ENCODE measurements at places on chromosomes 13 and 19.

- no peak for DNase-seq
Observed at GRCh38 chr19:51157265-51157664, 15.2 kb downstream of the SIGLEC7 start.

- DNase-seq = no peak
Observed at GRCh38 chr13:30877335-30877734, 28.7 kb upstream of the MEDAG start.

- DNase-seq = no peak
Observed at GRCh38 chr19:41299755-41300089, 10.2 kb upstream of the CCDC97 start.

DNA sequence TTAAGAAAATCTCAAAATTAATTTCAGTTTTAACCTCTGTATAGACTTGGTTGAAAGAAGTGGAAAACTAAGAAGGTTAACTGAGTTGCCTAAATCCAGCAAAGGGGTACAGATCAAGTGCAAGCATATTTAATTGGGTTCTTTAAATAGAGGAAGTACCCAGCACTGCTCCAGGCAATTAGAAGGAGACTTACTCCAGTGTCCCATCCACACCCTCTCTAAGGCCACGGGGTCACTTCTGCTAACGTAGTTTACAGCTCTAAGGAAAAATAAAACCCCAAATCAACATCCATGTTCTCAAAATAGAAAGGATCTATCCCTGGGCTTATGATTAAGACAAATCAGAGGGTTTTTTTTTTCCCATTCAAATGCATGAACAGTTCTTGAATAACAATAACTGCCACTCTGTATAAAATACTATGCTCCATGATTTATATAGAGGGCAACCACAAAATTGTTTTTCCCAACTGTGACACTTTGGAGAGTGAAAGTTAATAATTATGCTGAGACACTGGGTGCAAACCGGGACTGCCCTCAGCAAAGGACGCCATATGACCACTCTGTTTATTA is 4.6 kb downstream of the FRY start:
- no peak for DNase-seq

DNA sequence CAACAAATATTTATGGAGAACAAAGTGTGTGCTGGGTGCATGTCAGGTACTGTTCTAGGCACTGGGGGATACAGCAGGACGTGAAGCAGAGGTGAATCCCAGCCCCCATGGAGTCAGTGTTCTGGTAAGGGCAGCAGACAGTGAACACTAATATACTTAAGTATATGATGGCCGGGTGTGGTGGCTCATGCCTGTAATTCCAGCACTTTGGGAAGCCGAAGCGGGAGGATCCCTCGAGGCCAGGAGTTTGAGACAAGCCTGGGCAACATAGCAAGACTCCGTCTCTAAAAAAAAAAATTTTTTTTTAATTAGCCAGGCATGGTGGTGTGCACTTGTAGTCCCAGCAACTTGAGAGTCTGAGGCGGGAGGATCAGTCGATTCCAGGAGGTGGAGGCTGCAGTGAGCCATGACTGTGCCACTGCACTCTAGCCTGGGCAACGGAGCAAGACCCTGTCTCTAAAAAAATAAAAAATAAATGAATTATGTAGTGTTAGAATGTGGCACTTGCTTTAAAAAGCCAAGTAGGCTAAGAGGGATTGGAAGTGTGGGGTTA is 22.6 kb downstream of the CHST8 start:
- no peak for DNase-seq

- DNase-seq = no peak
Observed at GRCh38 chr13:111051041-111051725, 63.9 kb upstream of the ARHGEF7 start.

DNA sequence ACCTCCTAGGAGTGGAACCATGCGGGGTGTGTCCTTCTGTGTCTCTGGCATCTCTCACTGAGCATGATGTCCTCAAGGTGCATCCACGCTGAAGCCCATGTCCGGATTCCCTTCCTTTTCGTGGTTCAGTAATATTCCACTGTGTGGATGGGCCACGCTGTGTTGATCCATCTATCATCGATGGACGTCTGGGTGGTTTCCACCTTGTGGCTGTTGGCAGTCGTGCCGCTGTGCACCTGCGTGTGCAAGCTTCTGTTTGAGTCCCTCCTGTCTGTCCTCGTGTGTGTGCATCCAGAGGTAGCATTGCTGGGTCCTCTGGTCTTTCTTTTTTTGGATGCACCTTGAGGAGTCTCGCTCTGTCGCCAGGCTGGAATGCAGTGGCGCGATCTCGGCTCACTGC is 11.2 kb upstream of the GNA15 start:
- no peak for DNase-seq

GRCh38 chr13:76853921-76854608 is 32.1 kb downstream of the KCTD12 start:
- no peak for DNase-seq

GRCh38 chr13:21696865-21697448 is 26.1 kb downstream of the FGF9 start:
- no peak for DNase-seq

- DNase-seq = no peak
Observed at GRCh38 chr19:38736413-38737280, 7.6 kb downstream of the CAPN12 start.

DNA sequence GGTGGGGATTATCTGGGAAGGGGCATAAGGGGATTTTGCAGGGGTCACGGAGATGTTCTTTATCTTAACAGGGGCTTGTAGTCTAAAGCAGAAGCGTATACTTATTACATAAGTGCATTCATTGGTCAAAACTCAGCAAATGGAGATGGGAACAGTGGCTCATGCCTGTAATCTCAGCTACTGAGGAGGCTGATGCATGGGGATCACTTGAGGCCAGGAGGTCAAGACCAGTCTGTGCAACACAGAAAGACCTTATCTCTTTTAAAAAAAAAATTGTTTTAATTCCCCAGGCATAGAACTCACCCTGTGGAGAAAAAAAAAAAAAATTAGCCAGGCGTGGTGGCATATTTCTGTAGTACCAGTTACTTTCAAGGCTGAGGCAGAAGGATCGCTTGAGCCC is 18.9 kb downstream of the FAM187B start:
- DNase-seq = no peak

DNA sequence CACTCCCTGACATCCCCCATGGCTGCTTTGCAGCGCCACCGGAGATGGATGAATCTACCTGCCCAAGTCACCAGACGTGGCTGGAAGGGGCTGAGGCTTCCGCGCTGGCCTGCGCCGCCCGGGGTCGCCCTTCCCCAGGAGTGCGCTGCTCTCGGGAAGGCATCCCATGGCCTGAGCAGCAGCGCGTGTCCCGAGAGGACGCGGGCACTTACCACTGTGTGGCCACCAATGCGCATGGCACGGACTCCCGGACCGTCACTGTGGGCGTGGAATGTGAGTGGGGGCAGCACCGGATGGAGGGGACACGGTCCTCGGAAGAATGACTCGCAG is 4.6 kb downstream of the ICAM5 start:
- no peak for DNase-seq

DNA sequence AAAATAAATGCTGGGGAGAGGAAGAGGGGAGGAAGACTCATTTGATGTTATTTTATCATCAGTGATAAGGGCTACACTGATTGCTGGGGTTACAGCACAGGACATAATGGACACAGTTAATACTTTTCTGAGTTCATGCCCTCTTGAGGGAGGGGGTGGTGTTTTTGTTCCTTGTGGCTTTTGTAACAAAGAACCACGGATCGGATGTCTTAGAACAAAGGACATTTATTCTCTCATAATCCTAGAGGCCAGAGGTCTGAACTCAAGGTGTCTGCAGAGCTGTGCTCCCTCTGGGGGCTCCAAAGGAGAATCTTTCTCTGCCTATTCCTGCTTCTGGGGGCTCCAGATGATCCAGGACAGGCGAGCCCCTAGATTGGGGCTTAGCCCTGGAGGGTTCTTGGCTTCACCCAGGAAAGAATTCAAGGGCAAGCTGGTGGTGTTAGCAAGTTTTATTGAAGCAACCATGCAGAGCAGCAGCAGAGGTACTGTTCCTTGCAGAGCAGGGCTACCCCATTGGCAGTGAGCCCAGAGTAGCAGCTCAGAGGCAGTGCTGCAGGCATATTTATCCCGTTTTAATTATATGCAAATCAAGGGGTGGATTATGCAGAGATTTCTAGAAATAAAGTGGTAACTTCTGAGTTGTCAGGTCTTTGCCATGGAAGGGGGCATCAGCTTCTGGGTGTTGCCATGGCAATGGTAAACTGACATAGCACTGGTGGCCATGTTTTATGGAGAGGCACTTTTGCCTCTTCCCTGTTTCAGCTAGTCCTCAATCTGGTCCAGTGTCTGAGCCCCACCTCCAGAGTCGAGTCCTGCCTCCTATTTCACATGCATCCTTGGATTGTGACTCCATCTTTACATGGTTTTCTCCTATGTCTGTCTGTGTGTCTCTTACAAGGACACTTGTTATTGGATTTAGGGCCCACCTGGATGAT is 18.0 kb downstream of the VAV1 start:
- no peak for DNase-seq
